ENCODE measurements at places on chromosomes 12 and 14.
A peak's percentile ranks its signal among the peaks of the same experiment; 100 is the strongest.

- DNase-seq: no peak
Observed at GRCh38 chr14:28767853-28768741, 1.5 kb downstream of the FOXG1 start.

DNA sequence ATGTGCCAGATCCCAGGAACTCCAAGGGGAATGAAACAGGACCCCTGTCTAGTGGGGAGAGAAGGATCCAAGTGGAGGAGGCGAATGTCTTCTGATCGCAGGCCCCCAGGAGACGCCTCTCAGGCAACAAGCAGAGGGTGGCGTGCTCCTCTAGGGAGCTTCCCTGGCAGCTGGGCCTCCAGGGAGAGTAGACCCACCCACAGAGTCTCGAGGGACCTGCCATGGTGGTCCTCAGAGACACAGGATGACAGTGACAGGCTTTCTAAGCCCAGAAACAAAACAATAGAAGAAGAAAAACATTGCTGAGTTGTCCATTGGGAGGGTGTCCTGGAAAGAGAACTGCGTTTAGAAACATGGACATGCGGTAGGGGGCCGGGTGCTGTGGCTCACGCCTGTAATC lies 140.6 kb upstream of the MAP1LC3B2 start:
- no peak for DNase-seq

DNA sequence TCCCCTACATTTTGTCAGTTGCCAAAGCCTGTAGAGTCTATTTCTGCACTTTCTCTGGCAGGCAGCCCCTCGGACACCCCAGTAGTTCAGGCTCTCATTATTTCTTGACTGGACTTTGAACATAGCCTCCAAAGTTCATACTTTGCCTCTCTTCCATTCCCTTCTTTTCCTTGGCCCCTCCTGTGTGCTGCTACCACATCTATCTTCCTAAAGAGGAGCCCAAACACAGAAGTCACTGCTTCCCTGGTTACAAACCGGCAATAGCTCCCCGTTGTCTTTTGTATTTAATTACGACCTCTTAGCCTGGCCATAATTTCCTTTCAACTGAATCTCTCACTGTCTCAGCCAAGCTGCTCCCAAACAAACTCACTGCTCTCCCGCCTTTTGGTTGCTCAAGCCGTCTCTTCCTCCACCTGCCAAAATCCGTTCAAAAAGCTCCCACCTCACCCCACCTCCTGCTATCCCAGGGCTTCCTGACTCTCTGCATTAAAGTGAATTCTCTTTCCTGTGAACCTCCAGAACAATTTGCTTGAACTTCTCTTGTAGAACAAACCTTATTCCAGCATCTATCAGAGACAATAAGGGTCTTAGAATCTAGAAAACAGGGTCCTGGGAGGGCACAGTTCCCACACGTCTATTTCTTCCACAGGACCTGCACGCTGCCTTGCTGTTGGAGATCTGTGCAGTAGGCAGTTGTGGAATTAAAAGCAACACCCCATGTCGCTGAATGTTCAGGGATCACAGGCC lies 46.9 kb downstream of the PRMT8 start:
- no peak for DNase-seq

DNA sequence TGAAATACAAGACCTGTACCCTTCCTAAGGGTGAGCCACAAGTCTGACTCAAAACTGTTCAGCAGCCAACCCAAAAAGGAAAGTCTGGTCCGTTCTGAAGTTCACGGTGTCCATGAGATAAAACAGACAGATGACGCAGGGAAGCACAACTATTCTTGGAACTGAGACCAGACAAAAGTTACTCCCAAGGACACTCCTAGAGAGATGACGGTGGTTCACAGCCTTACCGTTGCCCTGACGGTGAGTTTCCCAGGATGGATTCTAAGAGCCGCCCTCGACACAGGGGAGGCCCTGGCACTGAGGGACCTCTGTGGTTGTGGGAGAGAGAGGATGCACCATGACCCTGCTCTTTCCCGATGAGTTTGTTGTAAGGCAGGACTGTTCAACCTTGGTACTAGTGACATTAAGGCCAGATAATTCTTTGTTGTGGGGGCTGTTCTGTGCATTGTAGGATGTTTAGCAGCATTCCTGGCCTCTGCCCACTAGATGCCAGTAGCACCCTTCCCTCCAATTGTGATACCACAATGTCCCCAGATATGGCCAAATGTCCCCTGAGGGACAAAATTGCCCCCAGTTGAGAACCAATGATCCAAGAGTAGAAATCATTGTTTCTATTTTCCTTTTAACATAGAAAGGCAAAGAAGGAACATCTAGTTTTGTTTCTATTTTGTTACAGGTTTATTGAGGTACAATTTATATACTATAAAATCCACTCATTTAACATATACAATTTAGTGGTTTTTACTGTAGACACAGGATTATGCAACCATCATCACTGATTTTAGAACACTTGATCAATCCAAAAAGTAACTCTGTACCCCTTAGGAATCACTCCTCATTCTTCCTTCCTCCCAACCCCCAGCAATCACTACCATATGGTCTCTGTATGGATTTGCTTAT lies 23.0 kb downstream of the OR10P1 start:
- DNase-seq: no peak

DNA sequence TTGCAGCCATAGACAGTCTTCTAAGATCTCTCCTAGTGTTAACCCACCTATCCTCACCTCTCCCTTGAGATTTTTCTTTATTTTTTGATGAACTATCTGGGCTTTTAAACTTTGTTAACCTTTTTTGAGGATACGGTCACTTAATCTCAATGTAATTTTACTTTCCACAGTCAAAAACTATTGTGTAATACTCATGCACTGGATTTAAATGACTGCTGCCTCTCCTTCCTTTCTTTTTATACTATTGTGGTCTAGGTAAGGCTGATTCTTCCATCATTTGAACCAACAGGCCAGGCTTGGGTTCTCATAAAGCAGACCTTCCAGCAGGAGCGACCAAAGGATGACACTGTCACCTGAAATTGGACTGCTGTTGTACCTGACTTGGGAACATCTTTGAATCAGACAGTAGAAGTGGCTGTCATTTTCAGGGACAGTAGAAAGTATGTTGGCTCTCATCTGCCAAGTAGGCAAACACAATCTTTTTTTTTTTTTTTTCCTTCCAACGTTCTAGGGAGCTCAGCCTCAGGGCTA lies 689 bp upstream of the PDE3A start:
- no peak for DNase-seq

- DNase-seq: no peak
Observed at GRCh38 chr14:52299692-52300278, 14.3 kb upstream of the PTGER2 start.

DNA sequence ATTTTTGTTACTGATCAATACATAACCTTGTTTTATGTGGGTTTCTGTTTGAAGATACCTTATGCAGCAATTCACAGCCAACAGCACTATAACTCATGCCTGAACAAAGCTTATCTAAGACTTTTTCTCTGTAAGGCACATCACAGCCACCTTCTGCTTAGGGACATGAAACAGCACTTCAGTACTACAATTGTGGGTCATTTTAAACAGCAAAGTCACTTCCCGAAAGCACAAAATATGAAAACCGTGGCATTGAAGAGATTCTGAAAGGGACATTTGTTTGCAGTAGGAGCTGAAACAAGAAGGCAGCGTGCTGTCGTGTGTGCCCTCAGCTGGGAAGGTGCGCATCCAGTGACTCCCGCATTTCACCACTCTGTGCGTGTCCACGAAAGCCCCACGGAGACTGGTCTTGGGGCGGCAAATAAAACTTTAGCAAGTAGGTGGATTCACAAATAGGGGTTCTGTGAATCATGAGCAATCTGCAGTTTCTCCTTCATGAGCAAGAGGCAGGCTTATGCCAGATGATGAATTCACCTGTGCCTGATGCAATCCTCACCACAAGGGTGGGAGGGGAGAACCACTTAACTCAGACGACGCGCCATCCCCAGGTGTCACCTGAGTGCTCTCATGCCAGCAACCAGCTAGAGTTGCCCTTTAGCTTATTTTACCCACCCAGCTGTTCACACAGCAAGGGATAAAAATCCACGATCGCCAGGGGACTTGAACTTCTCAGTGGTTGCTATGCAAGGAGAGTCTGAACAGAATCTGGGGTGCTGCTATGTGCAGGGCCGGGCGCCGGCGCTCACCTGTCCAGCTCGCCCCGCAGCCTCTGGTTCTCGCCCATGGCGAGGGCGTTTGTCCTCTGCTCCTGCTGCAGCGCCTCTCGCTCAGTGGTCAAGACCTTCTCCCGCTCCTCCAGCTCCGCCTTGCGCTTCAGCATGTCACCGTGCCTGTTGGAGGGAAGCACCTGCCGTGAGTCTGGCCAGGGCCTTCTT lies 54.9 kb upstream of the GPR68 start:
- no peak for DNase-seq

- no peak for DNase-seq
Observed at GRCh38 chr14:92830902-92831301, 36.8 kb downstream of the GOLGA5 start.

- DNase-seq: peak; percentile 18
Observed at GRCh38 chr12:53267306-53267998, 647 bp upstream of the ESPL1 start.

GRCh38 chr12:25502596-25502995 lies 50.5 kb downstream of the LMNTD1 start:
- no peak for DNase-seq

DNA sequence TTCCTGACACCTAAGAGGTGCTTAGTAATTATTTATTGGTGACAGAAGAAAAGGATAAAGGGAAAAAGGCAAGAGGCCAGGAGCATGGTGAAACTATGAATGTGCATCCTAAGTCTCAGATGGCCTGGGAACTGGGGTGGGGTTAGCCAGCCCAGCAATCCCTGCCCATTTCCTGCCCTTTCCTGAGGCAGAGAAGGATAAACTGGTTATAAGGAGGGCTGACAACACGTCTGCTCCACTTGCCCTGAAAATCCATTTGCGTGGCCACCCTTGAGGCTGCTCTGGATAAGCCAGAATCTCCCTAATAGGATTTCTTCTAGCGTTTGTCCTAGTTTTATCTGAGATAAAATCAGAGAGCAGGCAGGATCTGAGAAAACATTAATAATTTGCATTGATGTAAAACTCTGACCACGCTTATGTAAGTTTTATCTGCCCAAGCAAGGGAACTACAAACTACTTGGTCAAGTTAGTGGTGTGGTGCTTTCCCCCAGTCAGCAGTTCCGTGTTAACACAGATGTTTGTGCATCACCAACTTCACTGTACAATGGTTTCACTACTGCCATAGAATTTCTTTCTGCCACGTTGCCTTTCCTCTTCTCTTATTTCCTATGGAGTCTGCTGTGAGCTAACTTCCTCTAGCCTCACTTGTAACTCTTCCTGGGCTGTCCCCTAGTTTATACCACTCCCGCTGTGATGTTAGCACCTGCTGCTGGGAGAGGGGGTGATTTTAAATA lies 392.7 kb downstream of the RPS29 start:
- no peak for DNase-seq

GRCh38 chr14:93525696-93526451 lies 95.1 kb downstream of the UNC79 start:
- DNase-seq: no peak

- no peak for DNase-seq
Observed at GRCh38 chr14:102922490-102923200, at the start of gene AMN. AMN (plus strand) TSS chr14:102922663; CDS start chr14:102922689, 26 bp downstream.

DNA sequence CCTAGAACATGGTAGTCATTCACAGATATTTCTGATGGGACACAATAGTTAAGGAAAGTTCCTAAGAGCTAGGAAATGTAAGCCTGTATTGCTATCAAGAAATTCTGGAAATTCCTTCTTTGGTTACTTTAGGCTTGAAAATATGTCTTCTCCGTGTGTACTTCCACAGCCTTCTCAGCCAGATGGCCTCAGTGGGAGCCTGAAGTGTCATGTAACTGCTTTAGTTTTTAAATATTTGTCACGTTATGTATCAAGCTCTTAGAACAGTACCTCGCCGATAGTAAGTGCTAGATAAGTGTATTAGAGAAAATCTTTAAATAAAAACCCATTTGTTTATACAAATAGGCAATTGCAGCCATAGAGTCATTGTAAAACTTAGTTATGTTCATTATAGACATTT lies 95.6 kb downstream of the DERA start:
- DNase-seq: no peak

DNA sequence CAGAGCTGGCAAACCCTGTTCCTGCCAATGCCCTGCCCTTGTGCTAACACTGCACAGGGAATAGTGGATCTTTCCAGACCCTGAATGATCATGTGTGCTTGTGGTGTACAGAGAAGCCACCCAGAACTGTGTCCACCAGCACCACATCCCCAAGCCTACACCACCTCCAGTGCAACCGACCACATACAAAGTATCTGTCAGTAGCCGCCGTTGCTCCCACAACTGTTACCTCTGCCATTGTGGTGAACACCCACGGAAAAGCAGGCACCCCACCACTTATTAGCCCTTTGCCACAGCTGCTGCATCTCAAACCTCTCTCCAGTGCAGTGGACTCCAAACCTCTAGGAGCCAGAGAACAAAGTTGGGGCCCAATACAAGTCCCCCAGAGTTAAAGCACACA lies 1049.6 kb downstream of the TRHDE start:
- no peak for DNase-seq

GRCh38 chr12:12975322-12976077 lies 23.5 kb upstream of the GPRC5D start:
- no peak for DNase-seq

DNA sequence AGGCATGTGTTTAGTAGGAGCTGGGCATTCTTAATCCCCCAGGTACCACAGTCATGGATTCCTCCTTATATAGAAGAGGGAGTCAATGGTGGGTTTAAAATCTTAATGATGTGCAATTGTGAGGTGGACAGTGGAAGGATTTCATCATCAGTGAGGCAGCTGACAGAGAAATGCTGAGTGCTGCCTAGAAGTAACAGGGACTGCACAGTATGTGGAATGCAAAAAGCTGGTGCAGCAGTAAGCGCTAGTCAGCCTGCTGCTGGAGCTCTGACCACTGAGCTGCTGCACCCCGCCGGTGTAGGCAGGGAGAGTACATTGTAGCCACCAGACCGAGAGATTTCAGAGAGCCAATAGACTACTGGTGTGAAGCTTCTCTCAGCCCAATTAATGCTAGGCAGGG lies 80.5 kb upstream of the DACT1 start:
- no peak for DNase-seq

DNA sequence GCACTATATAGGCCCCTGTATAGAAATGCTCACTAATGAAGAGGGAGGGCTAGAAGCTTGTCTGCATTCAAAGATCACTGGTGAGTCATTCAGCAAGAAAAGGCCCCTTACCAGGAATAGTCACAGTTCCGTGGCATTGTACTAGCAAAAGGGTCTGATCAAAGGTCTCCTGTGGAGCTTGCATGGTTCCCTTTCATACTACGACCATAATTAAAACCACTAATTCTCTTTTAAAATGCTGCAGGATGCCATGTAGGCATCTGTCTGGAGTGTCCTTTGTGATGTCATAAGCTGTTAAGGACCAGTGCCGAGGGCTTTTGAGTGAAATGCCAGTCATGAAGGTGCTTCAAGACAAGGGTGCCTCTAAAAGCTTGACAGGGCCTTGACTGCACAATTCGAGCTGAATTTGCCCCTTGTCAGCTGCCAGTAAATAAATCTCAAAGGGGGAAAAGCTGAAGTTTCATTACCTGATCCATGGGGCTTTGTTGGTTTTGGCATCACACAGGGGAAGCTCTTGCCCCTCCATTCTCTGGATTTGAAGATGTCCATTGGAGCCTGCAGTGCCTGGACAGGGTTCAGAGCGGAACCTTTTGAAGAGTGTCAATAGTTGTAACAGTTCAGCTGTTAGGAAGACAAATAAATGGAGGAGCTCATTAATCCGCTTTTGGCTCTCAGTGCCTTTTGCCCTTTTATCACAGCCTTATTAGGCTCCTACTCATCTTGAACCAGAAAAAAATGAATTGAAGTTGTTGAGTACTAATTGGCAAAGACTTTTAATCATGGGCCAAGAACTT lies 69.1 kb downstream of the TMEM260 start:
- no peak for DNase-seq

Measured in activated CD4-positive, alpha-beta T cell treated with anti-CD3 and anti-CD28 coated beads for 24 hours (primary cell).